ENCODE measurements at places on chromosomes 2 and 18.

DNA sequence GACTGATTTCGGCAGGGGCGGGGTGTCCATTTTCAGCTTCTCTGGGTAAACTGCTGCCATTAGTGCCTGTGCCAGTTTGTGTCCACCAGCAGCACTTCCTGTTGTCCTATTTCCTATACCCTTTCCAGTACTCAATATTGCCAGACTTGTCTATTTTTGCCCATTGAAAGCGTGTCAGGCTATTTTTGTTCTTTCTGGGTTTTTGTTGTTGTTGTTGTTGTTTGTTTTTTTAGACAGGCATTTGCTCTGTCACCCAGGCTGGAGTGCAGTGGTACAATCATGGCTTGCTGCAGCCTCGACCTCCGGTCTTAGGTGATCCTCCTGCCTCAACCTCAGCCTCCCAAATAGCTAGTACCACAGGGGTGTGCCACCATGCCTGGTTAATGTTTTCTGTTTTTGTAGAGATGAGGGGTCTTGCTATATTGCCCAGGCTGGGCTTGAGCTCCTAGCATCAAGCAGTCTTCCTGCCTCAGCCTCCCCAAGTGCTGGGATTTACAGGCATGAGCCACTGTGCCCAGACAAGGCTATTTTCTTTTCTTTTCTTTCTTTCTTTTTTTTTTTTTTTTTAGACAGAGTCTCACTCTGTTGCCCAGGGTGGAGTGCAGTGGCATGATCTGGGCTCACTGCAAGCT is 8.5 kb downstream of the PRELID3A start:
- no peak for DNase-seq

- no peak for DNase-seq
These were observed 22.3 kb downstream of the ADCYAP1 start for GRCh38 chr18:926946-927345.

- DNase-seq = no peak
These were observed 40.6 kb upstream of the ZC3H15 start for GRCh38 chr2:186445506-186445905.

DNA sequence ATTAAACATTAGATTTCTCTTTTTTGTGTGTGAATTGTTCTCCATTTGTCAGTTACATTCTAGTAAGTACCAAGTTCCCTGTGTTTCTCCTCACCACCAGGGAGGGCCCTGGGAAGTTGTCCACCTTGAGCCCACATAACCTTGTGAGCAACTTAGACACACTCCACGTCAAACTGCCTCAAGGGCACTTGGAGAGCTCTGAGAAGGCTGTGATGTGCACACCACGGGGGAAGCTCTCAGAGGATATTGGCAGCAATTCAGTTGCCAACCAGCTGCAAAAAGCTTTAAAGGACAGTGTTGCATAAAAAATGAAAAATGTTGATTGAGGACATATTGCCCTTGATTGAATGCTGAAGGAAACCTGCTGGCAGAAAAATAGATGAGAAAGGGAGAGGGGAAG is 743.6 kb downstream of the RNF144A start:
- DNase-seq = no peak

DNA sequence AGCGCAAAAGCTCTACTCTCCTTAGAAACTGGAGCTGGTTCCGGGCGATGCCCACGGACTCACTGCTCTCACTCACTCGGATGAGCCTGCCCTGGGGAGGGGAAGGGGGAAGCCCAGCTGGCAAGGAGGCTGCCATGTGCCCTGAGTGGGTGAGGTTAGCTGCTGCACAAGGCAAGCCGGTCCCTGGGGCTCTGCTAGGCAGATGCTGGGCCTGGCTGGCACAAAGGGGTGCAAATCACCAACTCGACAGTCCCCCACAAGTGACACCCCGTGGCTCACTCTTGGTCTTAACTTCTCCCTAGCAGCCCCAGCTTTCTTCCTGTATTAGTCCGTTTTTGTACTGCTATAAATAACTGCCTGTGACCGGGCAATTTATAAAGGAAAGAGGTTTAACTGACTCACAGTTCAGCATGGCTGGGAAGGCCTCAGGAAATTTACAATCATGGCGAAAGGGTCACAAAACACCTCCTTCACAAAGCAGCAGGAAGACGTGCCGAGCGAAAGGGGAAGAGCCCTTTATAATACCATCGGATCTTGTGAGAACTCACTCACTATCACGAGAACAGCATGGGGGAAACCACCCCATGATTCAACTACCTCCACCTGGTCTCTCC is 33.2 kb downstream of the ADCY3 start:
- DNase-seq = no peak

GRCh38 chr2:190786404-190787166 is 94.0 kb upstream of the GLS start:
- no peak for DNase-seq

GRCh38 chr2:43776324-43776723 is 2.5 kb downstream of the DYNC2LI1 start:
- DNase-seq = no peak
